ENCODE measurements at places on chromosomes 5 and 9.

- peaks cover 3% of the 10 kb centered on the region for H3K4me1 ChIP-seq
- H3K27ac ChIP-seq, result no peak overlapping the region
- no peaks in the 10 kb centered on the region for H3K27me3 ChIP-seq
- no peak overlapping the region for H3K4me3 ChIP-seq
- no peak for DNase-seq
Measured at GRCh38 chr9:522190-522589, 307.5 kb downstream of the DOCK8 start.

GRCh38 chr9:125391704-125392103, 130.1 kb downstream of the GAPVD1 start:
- H3K27ac ChIP-seq, result no peak overlapping the region
- peaks cover 4% of the 10 kb centered on the region for H3K27me3 ChIP-seq
- H3K4me1 ChIP-seq, result no peaks in the 10 kb centered on the region

DNA sequence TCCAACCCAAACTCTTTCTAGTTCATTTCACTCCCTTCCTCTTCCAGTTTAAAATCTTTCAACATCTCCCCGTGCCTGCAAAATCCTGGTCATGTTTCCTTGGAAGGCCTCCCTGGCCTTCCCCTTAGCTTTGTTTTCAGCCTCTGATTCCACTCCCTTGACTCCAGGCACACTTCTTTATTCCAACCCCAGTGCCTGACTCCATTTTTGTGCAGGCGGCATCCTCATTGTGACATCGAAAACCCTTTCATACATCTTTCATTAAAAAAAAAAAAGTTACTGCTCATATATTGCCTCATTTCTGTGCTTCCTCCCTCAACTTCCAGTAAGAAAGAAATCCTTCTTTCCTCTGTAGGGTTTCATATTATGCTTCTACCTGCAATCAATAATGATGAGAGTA, 7.1 kb upstream of the TNFSF8 start:
- H3K36me3 ChIP-seq, result no peaks in the 10 kb centered on the region
- H3K27ac ChIP-seq, result no peak overlapping the region
- H3K4me3 ChIP-seq, result no peak overlapping the region
- H3K27me3 ChIP-seq, result peaks cover 4% of the 10 kb centered on the region
- peaks cover 7% of the 10 kb centered on the region for H3K4me1 ChIP-seq

DNA sequence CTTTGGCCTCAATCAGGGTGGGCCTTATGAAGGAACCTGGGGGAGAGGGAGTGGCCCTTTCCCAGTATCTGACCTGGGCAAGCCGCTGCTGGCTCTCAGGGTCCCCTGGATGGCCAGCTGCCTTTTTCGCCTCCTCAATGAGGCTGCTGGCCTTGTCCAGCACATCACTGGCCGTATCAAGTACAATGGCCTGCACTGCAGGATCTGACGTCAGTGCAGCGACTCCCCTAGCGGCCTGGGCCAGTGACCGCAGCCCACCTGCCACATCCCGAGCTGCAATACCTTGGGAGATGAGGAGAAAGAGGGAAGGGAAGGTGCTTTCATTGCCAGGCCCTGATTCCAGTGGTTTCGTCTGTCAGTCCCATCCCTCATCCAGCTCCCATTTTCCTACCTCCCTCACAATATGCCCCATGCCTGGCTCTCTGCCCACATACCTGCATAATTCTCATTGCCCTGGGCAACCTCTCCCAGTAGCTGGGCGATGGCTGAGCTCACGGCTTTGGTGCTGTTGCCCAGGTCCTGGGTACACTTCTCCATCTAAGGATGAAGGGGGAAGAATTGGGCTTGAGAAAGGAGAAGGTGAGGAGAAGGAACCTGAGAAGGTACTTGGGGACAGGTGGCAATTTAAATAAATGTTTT, 19.1 kb downstream of the TLN1 start:
- H3K27ac ChIP-seq, result no peak overlapping the region
- H3K27me3 ChIP-seq, result no peaks in the 10 kb centered on the region
- no peak overlapping the region for H3K4me3 ChIP-seq
- DNase-seq, result no peak
- H3K36me3 ChIP-seq, result peaks cover 76% of the 10 kb centered on the region

- H3K4me3 ChIP-seq, result no peak overlapping the region
- no peaks in the 10 kb centered on the region for H3K27me3 ChIP-seq
- no peak overlapping the region for H3K27ac ChIP-seq
- no peak for DNase-seq
Measured at GRCh38 chr5:140202078-140202477, 27.1 kb downstream of the CYSTM1 start.

- DNase-seq, result peak; percentile 4
- H3K27me3 ChIP-seq, result peaks cover 14% of the 10 kb centered on the region
- H3K4me3 ChIP-seq, result no peak overlapping the region
- H3K36me3 ChIP-seq, result no peaks in the 10 kb centered on the region
- H3K27ac ChIP-seq, result no peak overlapping the region
- H3K4me1 ChIP-seq, result no peaks in the 10 kb centered on the region
Measured at GRCh38 chr9:134618163-134618832, 23.3 kb upstream of the COL5A1 start.

DNA sequence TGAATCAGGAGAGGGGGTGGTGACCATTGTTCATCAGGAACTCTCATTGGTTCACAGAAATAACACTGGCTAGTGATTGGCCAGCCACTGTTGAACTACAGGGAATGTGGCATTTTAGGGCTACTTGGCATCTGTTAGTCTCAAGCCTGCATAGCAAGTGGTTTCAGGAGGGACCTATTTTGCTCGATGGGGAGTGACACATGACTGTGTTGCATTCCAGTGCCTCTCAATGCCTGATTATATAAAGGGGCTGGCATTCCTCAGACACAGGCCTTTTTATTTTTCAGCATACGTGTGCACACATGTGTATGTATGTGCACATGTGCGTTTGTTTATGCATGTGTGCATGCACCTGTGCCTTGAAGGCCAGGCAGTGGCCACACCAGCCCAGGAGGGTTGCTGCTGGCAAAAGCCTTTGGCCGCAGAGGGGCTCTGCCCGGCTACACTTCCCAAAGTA, 23.2 kb downstream of the FGD3 start:
- H3K36me3 ChIP-seq, result peaks cover 37% of the 10 kb centered on the region
- H3K4me1 ChIP-seq, result peaks cover 85% of the 10 kb centered on the region
- H3K4me3 ChIP-seq, result no peak overlapping the region
- peak overlapping the region; percentile 62 for H3K27ac ChIP-seq

DNA sequence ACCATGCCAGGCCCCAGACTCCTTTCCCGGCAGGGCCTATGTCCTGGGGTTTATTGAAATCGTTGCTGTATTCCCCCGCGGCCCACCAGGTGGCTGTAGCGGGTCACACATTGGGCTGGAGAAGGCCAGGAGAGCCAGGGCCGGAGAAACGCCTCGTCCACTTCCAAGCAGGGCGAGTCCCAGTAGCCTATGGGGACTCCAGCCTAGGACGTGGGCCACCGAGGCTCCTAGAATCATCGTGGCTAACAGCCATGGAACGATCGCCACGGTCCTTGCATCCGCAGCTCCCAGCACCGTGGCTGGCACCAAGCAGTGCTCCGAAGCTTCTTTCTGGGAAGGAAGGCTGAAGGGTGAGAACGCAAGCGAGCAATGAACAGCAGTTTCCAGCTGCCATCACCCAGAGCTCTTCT, 87.7 kb downstream of the ENTREP1 start:
- H3K27ac ChIP-seq, result no peak overlapping the region
- H3K4me1 ChIP-seq, result no peaks in the 10 kb centered on the region
- H3K27me3 ChIP-seq, result peaks cover 5% of the 10 kb centered on the region

GRCh38 chr5:148733601-148734438, 79.5 kb upstream of the HTR4 start:
- H3K27ac ChIP-seq, result no peak overlapping the region
- H3K4me1 ChIP-seq, result peaks cover 8% of the 10 kb centered on the region
- H3K4me3 ChIP-seq, result no peak overlapping the region

- peaks cover 18% of the 10 kb centered on the region for H3K27me3 ChIP-seq
- no peak overlapping the region for H3K4me3 ChIP-seq
- no peaks in the 10 kb centered on the region for H3K36me3 ChIP-seq
- no peak for DNase-seq
Measured at GRCh38 chr5:53084546-53085255, 24.9 kb downstream of the MOCS2 start.

- no peaks in the 10 kb centered on the region for H3K4me1 ChIP-seq
- DNase-seq, result no peak
- peaks cover 14% of the 10 kb centered on the region for H3K27me3 ChIP-seq
- H3K27ac ChIP-seq, result no peak overlapping the region
- no peak overlapping the region for H3K4me3 ChIP-seq
Measured at GRCh38 chr5:86999951-87000350, 267.7 kb upstream of the RASA1 start.

DNA sequence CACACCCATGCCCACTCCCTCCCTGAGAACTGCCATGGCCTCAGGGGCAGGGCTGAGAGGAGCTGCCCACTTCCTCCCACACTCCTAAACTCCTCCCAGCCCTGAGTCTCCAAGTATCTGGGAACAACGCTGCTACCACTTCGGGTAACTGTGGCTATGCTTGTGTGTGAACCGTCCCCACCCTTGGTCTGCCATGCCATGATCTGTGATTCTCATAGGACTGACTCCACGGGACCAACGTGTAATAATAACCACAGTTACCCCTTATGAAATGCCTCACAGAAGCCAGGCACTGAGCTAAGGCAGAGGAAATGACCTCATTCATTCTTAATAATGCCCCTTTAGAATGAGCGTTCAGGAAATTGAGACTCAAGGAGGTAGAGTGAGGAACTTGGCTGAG, 103.9 kb upstream of the SMIM23 start:
- H3K4me1 ChIP-seq, result no peaks in the 10 kb centered on the region

GRCh38 chr9:90724880-90725279, 76.7 kb upstream of the SYK start:
- no peaks in the 10 kb centered on the region for H3K27me3 ChIP-seq
- DNase-seq, result no peak
- H3K4me1 ChIP-seq, result no peaks in the 10 kb centered on the region
- H3K36me3 ChIP-seq, result no peaks in the 10 kb centered on the region

DNA sequence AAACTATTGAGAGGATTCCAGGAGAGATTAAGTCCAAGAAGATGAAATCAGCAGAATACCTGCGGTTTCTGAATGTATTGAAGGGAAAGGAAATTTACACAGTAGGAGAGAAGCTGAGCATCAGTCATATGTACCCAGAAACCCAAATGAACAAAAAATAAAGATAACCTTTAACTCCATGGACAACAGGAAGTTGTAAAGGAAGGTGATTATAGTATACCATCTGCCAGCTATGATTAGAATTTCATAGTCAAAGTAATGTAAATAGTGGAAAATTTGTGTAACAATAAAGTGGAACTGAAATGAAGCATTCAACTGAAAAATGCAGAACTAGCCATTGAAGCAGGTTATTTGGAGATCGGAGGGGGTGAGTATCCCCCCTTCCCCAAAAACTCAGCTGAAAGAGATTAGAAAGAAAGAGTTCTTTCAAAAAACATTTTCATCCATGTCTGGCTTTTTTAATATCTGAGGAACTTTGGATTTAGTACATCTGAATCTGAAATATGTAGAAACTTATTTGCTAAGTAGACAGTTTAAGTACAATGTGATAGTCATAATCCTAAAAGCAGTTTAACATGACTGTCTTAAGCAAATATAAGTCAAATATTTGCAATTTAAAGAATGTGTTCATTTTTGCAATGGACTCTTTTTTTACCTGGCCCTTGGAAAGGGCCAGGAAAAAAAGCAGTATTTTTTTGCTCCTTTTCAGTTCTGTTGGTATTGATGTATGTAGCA, 58.4 kb downstream of the APC start:
- no peaks in the 10 kb centered on the region for H3K27me3 ChIP-seq
- H3K27ac ChIP-seq, result peak overlapping the region; percentile 76
- peaks cover 44% of the 10 kb centered on the region for H3K4me1 ChIP-seq

DNA sequence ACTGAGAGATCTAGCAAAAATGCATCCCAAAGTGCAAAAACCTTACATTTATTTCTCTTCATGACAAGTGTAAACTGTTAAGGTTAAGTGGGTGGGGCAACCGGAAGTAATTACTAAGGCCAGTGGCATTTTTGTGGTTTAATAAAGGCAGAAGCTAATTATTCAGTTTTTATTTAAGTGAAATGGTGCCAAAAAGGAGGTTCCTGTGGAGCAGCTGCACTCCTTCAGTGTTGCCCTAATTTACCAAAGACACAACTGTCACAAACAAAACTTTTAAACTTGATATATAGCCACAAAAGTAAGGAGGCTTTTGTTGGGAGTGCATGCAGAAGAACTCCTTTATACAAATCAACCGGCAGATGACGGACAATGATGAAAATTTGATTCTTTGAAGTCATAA, 81.6 kb downstream of the NDUFS4 start:
- peaks cover 40% of the 10 kb centered on the region for H3K36me3 ChIP-seq
- no peak for DNase-seq
- peaks cover 3% of the 10 kb centered on the region for H3K4me1 ChIP-seq
- H3K4me3 ChIP-seq, result no peak overlapping the region

DNA sequence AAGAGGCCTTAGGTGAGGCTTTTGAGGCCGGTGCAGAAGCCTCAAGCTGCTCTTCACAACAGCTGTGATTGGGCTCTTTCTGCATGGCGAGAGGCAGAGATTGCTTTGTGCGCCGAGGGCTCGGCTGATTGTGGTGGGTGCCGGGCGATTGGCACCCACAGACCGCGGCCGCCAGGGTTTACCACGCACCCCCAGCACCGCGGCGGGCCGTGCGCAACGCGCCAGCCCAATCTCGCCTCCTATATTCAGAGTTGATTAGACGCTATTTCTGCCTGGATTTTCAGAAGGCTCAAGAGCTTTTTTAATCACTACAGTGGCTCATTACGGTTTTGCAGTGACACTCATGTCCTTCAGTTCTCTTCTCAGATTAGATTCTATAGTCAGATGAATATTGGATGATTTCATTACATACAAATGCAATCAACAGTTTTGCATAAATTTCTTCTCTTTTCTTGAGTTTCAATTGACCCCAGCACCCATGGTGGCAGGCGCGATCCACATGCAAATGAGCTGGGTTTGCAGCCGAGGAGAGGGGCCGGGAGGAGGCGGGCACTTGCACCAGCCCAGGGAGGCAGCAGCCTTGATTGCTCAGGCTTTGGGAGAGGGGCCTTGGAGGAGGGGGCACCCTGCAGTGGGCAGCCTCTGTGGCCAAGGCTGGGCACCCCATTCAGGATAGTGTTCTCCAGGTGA, 33.8 kb upstream of the PTGS1 start:
- H3K4me1 ChIP-seq, result peaks cover 7% of the 10 kb centered on the region
- H3K36me3 ChIP-seq, result no peaks in the 10 kb centered on the region
- no peak for DNase-seq
- no peak overlapping the region for H3K27ac ChIP-seq
- H3K4me3 ChIP-seq, result no peak overlapping the region

DNA sequence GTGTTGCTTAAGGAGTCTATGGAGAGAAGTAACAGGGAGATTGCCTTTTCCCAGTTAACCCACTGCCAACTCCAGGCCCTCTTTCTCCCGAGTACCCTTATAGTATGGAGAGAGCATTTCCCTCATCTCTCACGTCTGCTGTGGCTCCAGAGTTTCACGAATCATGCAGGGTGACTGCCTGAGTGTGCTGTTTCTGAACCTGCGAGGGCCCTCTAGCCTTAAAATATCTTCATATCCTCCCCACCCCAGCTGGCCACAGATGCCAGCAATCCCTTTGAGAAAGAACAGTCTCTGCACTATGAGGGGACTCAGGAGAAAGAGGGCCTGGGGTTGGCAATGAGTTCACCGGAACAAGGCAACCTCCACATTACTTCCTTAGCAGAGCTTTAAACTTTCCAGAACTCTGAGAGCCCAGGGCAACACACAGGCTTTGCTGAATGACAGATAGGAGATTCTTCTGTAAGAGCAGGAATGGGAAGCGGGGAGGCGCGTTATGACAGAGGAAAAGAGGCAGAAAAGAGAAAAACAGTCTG, 81.6 kb upstream of the ANKH start:
- no peaks in the 10 kb centered on the region for H3K36me3 ChIP-seq
- H3K27me3 ChIP-seq, result peaks cover 10% of the 10 kb centered on the region
- H3K4me1 ChIP-seq, result peaks cover 4% of the 10 kb centered on the region
- no peak overlapping the region for H3K27ac ChIP-seq
- no peak for DNase-seq

Measured in activated B cell treated with CpG ODN at 0.5 μM for 24 hours (primary cell).